PC-9 (cell line): ENCODE measurements at places on chromosomes 11 and 22.

GRCh38 chr11:117711331-117711730, 85.7 kb downstream of the DSCAML1 start:
- no peak for DNase-seq

DNA sequence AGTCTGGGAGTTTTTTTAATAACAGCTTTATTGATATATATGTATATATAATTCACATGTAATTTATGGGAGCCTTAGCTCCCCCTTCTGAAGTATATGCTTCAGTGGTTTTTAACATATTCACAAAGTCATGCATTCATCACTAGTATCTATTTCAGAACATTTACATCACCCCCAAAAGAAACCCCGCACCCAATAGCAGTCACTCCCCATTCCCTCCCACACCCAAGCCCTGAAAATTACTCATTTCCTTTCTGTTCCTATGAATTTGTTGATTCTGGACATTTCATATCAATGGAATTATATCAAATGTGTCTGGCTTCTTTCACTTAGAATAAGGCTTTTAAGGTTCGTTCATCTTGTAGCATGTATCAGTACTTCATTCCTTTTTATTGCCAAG, 35.6 kb upstream of the SYT7 start:
- DNase-seq: no peak

GRCh38 chr11:65867284-65868071, 5.1 kb downstream of the EFEMP2 start:
- DNase-seq: no peak

GRCh38 chr11:128848815-128849455, 18.2 kb downstream of the KCNJ1 start:
- DNase-seq: peak; percentile 46

DNA sequence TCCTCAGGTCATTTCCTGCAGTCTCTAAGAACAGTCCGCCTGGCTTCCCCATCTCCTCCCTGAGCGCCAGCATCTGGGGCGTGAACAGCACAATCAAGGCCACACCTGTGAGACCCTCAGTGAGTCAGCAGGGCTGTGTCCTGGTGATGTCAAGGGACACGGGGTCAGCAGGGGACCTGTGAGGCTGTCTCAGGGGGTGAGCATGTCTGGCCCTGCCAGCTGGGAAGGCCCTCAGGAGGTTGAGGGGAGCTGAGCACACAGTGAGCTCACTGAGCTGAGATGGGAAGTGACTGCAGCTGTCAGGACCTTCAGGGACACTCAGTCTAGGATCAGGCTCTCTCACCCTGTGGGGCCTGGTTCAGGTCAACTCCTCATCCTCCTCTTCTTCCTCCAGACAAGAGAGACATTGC, 46.6 kb upstream of the VPREB1 start:
- DNase-seq: no peak

- DNase-seq: no peak
Observed at GRCh38 chr11:86861810-86862209, 61.5 kb downstream of the PRSS23 start.

DNA sequence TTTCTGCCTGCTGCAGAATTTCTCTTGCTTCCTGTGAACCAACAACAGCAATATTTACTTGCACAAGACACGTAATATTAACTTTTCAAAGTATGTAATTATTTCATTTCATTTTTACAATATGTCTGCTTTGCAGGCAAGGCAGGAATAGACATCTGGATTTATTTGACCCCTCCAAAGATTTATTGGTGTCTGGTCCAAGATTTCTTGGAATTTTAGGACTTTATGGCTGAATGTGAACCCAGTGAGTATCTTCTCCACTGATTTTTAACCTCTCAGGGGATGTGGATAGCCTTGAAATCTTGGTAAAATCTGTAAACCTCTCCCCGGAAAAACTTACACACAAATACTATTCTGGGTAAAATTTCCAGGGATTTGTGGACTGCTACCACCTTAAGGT, 61.5 kb downstream of the PKNOX2 start:
- DNase-seq: no peak

- DNase-seq: no peak
Observed at GRCh38 chr11:8019314-8020243, 32.4 kb downstream of the EIF3F start.

GRCh38 chr22:38296372-38296771, 20.9 kb downstream of the CSNK1E start:
- DNase-seq: peak; percentile 70

GRCh38 chr11:31484497-31484896, 24.9 kb downstream of the IMMP1L start:
- DNase-seq: no peak

- DNase-seq: no peak
Observed at GRCh38 chr11:86386746-86387145, 12.1 kb downstream of the CCDC81 start.

DNA sequence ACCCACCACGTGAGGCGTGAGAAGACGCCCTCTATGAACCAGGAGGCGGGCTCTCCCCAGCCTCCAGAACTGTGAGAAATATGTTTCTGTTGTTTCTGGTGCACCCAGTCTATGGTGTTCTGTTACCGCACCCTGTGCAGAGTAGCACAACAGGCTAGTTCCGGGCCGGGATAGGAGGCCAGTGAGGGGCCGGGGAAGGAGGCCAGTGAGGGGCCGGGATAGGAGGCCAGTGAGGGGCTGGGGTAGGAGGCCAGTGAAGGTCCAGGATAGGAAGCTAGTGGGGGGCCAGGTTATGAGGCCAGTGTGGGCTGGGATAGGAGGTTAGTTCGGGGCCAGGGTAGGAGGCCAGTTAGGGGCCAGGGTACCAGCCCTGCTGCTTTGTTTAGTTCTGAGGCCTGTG, 204.6 kb downstream of the BARX2 start:
- no peak for DNase-seq

DNA sequence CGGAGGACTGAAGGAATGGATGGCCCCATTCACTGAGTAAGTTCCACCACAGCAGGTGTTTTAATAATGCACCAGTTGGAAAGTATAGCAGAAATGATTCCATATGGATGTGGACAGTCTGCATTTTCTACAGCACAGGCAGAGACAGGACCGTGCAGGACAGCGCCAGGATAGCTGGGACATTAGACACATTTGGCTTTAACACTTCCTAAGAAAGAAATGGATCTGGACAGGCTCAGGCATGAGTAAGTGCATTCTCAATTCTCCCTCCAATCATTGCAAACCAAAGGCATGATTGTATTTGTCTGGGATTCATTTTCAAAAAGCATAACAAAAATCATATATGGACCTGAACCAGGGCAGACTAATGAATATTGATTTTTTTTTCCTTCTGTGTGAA, 233.0 kb upstream of the POU2AF2 start:
- DNase-seq: no peak

- DNase-seq: no peak
Observed at GRCh38 chr11:120486138-120486537, 25.4 kb upstream of the GRIK4 start.

GRCh38 chr11:128354476-128354875, 232.9 kb downstream of the ETS1 start:
- DNase-seq: no peak

GRCh38 chr22:25061134-25061533, 108.6 kb downstream of the KIAA1671 start:
- no peak for DNase-seq

DNA sequence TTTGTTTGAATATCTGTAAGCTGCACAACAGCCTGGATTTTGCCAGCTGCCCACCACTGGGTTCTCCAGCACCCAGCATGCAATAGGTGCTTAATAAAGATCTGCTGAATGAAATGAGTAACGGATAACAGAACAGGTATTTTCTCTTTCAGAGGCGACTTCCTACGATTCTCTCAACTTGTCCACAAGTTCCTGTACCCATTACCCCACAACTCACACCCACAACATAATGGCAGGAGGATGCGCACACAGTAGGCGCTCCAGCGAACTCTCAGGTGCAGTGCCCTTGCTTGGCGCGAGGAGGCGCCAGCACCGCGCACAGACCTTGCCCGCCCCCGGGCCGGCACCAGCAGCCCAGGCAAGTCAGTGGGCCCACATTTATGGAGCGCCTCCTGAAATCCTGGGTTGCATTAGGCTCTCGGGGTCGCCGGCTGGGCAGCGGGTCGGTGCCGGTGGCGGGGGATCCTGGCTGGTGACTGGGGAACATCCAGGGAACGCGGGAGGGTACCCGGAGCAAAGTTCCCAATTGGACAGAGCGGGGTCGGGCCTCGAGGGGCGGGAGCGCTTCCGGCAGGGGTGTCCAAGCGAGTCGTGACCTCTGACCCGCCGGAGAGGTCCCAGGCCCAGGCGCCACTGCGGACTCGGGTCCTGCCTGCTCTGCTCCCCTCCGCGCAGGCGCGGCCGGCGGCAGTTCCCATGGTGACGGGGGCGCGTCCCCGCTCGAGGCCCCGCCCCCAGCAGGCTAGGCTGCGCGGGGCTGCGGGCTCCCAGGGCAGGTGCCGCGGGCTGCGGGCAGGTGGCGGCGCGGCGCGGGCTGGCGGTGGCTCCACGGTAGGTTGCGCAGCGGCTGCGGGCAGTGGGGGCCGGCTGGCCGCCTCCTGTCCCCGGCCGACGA, at the start of gene KIAA1671:
Gene KIAA1671, plus strand, starts transcription at position 775 of the 895 bp plus-strand sequence. CDS start 75,284 bp downstream, outside the sequence.
- DNase-seq: peak; percentile 91

DNA sequence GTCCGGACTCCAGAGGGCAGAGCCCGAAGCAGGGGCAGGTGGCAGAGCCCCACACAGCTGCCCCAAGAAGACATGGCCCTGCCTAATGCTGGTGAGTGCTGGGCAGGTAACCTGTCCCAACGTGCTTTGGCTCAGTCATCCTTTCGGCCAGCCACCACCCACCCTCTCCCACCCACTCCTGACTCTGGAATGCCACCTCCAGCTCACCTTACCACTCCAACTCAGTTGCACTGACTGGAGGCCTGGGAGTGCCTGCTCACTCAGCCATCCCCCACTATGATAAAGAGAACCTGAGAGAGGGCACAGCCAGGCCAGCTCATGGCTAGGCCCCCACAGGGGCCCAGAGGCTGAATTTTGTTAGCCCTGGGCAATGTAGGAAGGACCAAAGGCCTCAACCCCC, 53.8 kb upstream of the MPEG1 start:
- DNase-seq: peak; percentile 37

DNA sequence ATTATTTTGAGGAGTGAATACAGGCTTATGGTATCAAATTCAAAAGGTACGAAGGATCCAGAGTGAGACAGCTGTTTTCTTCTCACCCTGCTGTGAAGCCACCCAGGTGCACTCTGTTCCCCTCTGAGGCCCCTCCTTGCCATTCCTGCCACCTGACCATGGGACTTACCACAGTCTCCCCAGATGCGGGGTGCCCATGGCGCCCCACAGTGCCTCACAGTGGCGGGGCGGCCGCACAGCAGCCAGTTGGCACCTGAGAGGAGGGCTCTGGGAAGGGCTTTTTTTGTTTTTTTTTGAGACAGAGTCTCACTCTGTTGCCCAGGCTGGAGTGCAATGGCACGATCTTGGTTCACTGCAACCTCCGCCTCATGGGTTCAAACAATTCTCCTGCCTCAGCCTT, 151.7 kb downstream of the CEP164 start:
- DNase-seq: no peak

DNA sequence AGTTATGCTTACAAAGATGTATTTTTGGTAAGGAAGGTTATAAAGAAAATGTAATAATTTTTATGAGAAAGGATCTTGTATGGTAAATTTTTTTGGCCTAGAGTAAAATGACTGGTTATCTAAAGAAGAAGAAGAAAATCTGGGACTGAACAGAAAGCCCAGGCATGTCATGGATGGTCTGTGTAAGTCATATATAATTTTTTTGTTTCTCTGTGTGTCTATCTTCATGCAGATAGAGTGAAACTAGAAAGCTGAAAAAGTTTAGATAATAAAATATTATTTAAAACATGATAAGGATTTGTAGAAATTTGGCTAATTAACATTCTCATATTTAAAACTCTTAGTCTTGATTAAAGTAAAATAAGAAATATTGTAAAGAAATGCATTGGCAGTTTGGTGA, 27.6 kb upstream of the MPEG1 start:
- DNase-seq: no peak

- no peak for DNase-seq
Observed at GRCh38 chr11:44226490-44226889, 83.4 kb downstream of the ALX4 start.

- DNase-seq: peak; percentile 90
Observed at GRCh38 chr22:37905534-37906363, at the start of gene MICALL1. Gene MICALL1, plus strand, starts transcription at chr22:37906297. Its CDS starts 126 bp downstream, at chr22:37906423.

DNA sequence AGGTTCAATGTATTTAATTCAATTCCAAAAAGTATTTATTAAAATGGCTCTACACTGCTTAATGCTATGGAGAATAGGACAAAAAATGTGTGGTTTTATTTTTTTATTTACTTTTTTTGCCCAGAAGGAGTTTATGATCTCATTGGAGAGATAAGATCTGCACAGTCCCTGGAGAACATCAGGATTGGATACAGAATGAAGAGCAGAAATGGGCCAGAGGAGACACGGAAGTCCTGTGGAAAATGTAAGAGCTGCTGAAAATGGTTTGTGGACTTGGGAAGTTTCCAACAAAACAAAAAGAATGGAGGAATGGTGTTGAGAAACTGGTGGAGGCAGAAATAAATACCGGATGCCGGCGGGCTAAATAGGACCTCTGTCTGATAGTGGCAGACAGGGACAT, 554.6 kb downstream of the OPCML start:
- no peak for DNase-seq

- DNase-seq: no peak
Observed at GRCh38 chr11:83773950-83774880, 488.0 kb upstream of the CCDC90B start.

- no peak for DNase-seq
Observed at GRCh38 chr11:114169321-114169749, 109.8 kb downstream of the ZBTB16 start.

DNA sequence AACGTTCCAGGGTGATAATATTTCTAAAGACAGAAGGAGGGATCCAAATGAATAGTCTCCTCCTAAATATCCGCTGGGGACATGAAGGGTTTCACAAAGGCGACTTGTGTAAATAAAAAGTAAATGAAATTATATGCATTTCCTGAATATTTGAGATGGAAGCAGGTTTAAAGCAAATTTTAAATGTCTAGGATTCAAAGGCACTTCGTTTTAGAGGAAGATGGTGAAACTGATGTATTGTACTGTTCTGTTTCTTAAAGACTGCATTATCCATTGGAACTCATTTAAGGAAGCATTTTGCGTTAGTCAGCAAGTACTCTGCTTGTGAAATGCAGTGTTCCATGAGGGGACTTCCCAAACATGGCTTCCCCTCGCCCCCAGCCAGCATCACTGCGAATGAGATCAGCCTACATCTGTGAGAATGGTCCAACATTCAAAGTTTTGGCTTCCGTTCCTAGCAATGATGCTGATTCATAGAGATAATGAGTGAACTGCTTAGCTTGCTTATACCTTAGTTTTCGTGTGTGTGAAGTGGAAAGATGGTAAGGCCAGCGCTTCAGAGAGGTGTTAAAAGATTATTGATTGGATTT, 1.5 kb downstream of the RAB39A start:
- no peak for DNase-seq

- no peak for DNase-seq
Observed at GRCh38 chr11:66476841-66477251, 3.4 kb upstream of the DPP3 start.
